ENCODE measurements at places on chromosomes 13 and 19.

DNA sequence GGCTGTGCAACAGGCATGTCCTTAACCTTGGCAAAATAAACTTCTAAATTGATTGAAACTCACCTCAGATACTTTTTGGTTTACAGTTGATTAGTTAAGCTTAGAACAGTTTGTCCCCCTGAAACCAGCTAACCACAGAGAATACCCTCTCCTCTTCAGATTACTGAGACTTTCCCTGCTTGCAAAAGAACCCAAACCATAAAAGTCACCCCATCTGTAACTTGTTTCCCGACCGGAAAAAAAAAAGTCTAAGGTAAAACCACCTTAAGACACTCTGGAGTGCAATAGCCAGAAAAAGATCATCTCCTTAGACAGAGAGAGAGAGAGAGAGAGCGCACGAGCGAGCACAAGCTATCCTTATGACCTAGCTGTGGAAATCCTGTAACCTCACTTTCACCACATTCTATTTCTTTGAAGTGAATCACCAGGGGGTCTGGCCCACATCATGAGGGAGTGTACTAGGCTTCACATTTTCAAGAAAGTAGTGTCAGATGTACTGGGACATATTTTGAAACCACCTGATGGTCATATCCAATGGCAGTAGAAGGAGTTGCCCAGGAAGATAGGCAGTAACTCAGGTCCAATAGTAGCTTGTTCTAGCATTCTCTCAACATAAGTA is 11.1 kb upstream of the GTF2F2 start:
- DNase-seq: no peak

DNA sequence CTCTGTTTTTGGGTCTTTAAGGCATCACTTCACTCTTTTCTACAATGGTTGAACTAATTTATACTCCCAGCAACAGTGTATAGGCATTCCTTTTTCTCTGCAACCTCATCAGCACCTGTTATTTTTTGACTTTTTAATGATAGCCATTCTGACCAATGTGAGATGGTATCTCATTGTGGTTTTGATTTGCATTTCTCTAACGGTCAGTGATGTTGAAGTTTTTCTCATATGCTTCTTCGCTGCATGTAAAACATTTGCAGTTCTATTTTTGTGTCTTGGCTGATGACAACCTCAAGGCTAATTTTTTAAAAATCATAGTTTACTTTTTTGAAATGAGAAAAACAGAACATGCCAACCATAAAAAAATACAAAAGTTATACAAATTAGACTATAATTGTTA is 258.2 kb upstream of the EDNRB start:
- no peak for DNase-seq

GRCh38 chr19:15323496-15324235 is 8.7 kb downstream of the BRD4 start:
- no peak for DNase-seq

- DNase-seq: no peak
These were observed 752 bp downstream of the PDCD5 start for GRCh38 chr19:32581705-32582179.

DNA sequence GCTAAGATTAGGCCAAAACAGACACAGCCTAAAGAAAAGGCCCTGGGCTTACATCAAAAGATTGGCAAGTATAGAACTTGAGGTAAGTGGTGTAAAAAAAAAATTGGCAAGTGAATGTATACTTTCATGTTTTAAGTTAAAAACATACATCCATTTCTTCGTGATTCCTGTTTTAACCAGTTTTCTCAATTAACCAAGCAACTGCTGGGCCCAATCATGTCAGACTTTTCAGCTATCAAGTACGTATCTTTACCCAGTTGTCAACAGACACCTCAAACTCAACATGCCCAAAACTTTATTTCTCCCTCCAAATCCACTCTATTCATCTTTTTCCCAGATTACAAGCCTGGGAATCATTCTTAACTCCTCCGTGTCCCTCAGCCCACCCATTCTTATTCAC is 1.0 kb downstream of the PCID2 start:
- no peak for DNase-seq

DNA sequence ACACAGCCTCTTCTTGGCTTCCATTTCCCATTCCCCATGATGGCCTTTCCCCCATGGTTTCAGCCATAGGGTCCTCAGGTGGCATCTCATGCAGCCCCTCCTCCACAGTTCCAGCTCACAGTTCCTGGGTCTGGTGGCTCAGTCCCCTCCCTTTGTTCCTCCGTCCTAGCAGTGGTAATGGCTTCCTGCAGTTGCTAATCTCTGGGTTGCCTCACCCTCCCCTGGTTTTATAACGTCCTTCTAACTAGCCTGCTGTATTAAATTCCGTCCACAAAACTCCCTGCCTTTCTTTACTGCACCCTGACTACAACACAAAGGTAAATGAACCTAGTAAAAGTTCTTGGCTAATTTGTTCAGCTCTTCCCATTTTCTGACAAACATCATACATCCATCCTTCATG is 30.9 kb downstream of the CCDC70 start:
- no peak for DNase-seq

DNA sequence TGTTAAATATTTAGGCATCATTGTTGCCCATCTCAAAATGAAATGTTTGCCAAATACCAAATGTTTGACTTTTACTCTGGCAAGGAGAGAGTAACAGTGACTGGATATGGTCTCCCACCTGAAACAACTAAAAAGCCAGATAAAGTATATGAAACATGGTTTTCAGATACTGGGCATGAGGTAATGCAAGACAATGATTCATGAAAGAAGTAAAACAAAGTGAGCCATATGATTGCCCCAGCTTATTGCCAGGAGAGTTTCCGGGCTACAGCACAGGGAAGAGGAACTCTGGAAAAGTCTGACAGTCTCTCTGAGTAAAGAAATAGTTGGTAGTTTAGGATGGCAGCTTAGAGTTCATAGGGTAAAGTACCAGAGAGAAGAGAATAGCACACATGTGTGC is 354.6 kb downstream of the DNAJC15 start:
- DNase-seq: no peak

- no peak for DNase-seq
These were observed 31.3 kb upstream of the ADGRL1 start for GRCh38 chr19:14237014-14237941.

DNA sequence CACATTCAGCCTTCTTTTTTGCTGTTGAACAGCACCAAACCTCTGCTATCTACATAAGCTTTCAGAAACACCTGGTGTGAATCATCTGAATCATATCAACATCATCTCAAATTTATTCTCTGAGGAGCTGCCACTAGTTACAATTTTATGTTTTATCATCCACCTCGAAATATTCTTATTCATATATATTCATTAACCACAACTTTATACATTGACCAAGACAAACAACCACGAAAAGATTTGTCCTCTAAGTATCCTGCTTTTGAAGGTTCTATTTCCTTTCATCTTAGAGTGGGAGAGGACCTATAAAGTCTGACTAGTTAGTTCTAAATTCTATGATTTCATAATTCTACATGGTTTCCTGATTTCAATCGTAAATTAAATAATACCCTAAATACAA is 18.9 kb downstream of the ESD start:
- no peak for DNase-seq

Measured in GM12864 (cell line).